ENCODE measurements at places on chromosomes 13 and 19.

- no peak for DNase-seq
Observed at GRCh38 chr19:5228932-5229777, 111.5 kb downstream of the PTPRS start.

DNA sequence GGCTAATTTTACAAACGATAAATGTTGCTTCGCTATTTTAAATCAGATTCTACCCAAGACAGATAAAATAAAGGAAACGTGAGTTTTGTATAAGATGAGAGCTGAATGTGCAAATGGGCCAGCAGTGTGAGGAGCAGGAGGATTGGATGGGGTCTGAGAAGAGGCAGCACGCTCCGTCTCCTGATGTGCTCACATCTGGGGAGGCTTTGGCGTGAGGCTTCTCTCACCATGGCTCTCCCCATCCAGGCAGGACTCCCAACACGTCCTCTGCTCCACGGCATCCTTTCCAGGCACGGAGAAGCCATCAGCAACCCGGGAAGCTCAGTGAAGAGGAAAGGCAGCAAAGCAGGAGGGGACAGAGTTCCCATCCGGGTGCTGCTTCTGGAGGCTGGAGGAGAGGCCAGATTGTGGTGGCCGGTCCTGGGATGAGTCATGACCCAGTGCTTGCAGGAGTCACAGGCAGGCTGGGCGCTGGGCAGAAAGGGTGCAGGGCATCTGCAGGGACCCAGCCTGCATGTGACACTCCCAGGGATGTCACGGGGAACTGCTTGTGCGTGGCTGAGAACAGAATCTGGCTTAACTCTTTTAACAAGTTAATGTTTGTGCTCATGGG, 47.5 kb downstream of the ZNF536 start:
- DNase-seq, result peak; percentile 69

- no peak for DNase-seq
Observed at GRCh38 chr13:96771486-96772367, 222.5 kb downstream of the OXGR1 start.

- DNase-seq, result no peak
Observed at GRCh38 chr19:16739546-16739945, 19.9 kb downstream of the NWD1 start.

DNA sequence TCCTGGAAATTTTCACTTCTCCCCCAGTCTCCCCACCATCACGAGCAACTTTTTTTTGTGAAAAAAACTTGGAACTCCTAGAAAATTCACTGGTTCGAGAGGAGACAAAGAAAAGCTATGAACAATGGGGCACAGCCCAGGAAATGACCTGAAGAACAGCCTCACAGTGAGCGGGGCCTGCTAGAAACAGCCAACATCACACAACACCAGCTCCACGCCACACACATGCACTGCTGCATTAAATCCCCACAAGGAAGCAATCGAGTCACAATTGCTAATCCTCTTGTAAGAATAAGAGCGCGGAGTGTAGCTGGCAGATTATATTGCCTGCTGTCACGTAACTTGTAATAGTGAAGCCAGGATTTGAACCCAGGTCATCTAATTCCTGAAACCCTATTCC, 48.8 kb downstream of the SLC7A1 start:
- no peak for DNase-seq

GRCh38 chr13:83563499-83563898, 318.8 kb downstream of the SLITRK1 start:
- DNase-seq, result no peak

GRCh38 chr13:33745370-33746324, 72.3 kb upstream of the RFC3 start:
- no peak for DNase-seq

DNA sequence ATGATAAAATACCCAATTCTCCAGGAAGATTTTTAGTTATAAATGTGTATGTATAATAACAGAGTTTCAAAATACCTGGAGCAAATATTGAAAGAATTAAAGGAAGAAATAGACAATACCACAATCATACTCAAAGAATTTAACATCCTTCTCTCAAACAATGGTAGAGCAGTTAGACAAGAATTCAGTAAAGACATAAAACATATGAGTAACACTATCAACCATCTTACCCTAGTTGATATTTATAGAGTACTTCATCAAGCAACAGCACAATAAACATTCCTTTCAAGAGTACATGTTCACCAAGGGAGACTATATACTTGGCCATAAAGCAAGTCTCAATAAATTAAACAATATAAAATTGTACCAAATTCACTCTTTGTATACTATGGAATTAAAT, 108.4 kb downstream of the DLEU7 start:
- DNase-seq, result no peak

- peak; percentile 93 for DNase-seq
Observed at GRCh38 chr13:110390567-110390966, 83.5 kb downstream of the COL4A2 start.

GRCh38 chr19:42170715-42171114, 38.5 kb upstream of the POU2F2 start:
- DNase-seq, result no peak

GRCh38 chr13:98273067-98273823, 96.2 kb upstream of the RNF113B start:
- DNase-seq, result no peak

DNA sequence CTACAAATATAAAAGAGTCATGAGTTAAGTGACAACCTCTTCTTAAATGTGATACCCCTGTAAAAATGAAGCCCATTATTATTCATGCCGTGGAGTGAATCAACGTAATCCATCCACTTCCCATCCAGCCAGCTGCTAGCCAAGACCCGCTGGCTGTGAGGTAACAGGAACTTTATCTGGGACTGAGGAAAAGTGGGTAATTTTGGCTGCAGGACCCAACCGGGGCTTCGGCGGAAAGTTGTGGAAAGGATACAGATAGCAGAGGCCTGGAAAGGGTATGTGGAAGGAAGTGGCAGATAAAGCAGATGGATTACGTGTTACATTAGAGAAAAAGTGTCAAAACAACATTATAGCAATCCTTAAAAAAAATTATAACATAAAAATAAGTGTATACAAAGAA, 48.3 kb downstream of the SLC7A1 start:
- DNase-seq, result no peak

- DNase-seq, result no peak
Observed at GRCh38 chr13:80123945-80124344, 217.0 kb downstream of the SPRY2 start.

DNA sequence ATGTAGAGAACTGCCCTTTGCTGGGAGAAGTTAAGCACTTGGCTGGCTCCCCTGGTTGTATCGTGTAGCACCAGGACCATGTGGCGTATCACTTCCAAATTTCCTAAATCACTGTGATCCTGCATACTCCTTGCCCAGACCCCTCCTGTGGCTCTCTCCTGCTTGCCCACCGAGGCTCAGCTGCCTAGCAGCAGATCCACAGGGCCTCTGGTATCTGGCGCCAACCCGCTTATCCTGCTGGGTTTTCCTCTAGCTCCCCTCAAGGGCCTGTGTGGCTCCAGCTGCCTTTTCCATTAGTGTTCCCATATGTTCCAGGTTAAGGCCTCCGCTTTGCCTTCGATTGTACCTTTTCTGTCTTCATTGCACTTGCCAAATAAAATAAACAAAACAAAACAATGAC, 16.5 kb downstream of the LRCH1 start:
- no peak for DNase-seq

- DNase-seq, result peak; percentile 37
Observed at GRCh38 chr13:110216398-110217041, 90.4 kb downstream of the COL4A1 start.

DNA sequence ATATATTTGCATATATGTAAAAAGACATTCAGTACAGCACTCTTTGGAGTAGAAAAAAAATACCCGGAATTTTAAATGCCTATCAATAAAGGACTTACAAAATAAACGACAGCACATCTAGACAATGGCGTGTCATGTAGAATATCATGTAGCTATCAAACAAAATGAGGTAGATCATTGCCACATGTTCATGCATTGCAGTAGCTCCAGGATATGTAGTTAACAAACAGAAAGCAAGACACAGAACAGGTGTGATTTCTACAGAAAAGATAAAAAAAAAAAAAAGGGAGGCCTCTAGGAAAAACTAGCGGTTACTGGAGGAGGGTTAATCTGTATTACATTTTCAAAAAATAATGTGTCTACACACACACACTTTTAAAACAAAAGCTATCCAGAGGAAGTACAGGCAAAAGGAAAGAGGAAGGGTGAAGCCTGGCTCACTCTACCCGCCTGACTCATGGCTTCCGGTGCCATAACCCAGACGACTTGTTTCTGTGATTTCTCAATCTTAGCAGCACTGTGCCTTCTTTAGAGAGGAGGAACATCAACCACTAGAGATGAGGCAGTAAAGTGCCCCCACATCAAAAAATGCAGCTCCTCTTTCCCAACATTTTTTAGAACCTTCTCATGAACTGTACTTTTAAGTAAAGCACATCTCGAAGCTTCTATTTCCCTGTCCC, 6.9 kb downstream of the KCTD12 start:
- no peak for DNase-seq

DNA sequence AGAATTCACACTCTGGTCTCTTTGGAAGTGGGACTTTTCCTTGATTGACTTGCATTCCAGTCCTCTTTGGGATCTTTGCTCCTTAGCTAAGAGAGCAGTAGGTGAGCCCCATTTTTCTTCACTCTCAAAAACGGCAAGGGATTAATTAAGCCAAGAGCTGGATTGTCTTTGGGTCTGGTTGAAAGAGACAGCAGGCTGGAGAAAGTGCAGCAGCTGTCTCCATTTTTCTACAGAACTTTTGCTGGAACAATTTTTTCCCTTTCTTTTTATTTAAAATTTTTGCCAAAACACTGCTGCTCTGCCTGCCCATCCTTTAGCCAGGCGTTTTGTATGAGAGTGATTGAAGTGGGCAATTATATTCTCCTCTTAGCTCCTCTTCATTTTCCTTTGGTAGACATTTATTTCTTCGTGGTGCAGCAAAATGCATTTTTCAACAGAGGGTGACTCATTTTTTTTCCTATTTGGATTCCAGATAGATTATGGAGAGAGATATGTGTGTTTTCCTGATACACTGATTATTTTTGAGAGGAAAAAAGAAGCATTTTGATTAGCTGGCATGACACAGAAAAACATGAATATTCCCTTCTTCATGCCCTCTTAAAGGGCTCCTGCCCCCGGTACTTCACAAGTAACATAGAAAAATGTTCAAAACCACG, 371.2 kb upstream of the NBEA start:
- no peak for DNase-seq

GRCh38 chr13:112079696-112080095, 12.7 kb downstream of the SOX1 start:
- no peak for DNase-seq

GRCh38 chr13:35530147-35530546, 53.7 kb upstream of the MAB21L1 start:
- no peak for DNase-seq

- no peak for DNase-seq
Observed at GRCh38 chr19:10295305-10295846, 5.6 kb downstream of the ICAM5 start.

- DNase-seq, result peak; percentile 18
Observed at GRCh38 chr19:19615086-19615485, 3.4 kb downstream of the PBX4 start.

Measured in SJSA1 (cell line).